ENCODE measurements at places on chromosomes 11 and 22.

DNA sequence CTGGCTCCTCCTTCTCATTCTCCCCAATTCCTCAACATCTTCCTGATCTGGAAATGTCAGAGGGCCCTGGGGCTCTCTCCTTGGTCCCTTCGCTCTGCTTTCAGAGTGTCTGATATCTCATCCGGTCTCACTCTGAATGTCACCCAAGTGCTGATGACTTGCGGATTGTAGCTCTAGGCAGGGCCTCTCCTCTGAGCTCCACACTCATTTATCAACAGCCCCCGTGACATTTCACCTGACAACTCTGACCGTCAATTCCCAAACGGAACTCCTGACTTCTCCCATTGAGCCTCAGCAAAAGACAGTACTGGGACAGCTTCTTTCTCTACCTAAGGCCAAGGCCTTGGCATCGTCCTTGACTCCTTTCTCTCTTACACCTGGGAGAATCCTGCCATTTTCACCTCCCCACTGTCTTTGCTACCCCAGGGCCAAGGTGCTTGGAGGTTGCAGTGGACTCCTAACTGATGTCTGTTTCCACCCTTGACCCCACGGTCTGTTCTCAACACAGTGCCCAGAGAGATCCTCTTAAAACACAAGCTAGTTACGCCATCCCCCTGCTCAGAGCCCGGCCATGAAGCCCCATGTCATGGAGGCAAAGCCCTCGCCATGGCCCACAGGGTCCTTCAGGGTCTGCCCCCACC is 57.5 kb upstream of the THY1 start:
- DNase-seq: no peak

DNA sequence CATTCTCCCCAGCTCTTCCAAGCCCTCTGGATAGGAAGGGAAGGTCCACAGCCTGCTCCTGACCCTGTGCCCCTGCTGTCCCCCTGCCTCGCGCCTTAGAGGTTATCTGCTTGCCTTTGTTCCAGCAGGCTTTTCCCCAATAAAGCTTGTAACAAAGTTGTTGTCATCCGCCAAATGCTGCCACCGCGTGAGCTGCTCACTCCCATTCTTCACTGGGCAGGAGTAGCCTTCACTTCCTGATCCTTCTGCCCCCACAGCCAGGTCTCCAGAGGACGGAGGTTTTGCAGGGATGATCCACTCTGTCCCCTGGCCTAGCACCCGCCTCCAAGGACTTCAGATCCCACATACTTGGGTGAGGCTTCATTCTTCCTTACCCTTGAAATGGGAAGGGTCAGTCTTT is 94.0 kb upstream of the RASSF10 start:
- DNase-seq: no peak

GRCh38 chr11:76663486-76663810 is 7.1 kb downstream of the LRRC32 start:
- no peak for DNase-seq

DNA sequence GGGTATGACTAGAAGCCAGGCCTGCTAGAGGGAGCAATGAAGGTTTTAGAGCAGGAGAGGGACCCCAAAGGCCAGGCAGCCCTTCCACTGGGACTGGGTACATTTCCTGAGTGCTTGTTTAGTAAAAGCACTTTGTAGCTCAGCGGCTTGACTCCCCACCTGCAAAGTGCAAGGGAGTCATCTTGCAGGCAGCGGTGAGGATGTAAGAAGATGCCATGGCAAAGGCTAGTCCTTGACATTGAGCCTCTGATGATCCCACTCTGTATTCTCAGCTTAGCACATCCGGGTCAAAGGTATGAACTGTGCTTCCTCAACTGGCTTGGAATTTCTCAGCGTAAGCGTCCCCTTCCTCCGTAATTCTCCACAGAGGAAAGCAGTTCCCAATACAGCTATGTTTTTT is 3.1 kb upstream of the UBE2L3 start:
- no peak for DNase-seq

GRCh38 chr11:2975594-2975993 is 16.5 kb downstream of the NAP1L4 start:
- DNase-seq: no peak

GRCh38 chr11:120198787-120199469 is 11.9 kb upstream of the OAF start:
- no peak for DNase-seq

- DNase-seq: no peak
Measured at GRCh38 chr11:76604626-76605241, 65.8 kb downstream of the LRRC32 start.

GRCh38 chr11:87136236-87136635 is 98.5 kb downstream of the TMEM135 start:
- no peak for DNase-seq

- no peak for DNase-seq
Measured at GRCh38 chr11:65852508-65853245, 5.3 kb downstream of the CFL1 start.

DNA sequence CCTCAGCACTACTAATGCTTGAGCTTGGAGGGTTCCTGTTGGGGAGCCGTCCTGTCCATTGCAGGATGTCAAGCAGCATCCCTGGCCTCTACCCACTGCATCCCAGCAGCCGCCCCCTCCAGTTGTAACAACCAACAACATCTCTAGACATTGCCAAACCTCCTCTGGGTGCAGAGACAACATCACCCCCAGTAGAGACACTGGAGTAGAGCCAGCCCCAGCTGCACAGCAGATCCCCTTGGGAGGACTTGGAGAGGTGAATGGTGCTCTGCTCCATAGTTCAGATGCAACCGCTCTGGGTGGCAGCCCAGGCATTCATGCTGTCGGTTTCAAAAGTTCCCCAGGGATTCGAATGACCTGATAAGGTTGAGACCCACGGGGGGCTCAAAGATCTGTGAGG is 259.0 kb downstream of the MN1 start:
- no peak for DNase-seq

DNA sequence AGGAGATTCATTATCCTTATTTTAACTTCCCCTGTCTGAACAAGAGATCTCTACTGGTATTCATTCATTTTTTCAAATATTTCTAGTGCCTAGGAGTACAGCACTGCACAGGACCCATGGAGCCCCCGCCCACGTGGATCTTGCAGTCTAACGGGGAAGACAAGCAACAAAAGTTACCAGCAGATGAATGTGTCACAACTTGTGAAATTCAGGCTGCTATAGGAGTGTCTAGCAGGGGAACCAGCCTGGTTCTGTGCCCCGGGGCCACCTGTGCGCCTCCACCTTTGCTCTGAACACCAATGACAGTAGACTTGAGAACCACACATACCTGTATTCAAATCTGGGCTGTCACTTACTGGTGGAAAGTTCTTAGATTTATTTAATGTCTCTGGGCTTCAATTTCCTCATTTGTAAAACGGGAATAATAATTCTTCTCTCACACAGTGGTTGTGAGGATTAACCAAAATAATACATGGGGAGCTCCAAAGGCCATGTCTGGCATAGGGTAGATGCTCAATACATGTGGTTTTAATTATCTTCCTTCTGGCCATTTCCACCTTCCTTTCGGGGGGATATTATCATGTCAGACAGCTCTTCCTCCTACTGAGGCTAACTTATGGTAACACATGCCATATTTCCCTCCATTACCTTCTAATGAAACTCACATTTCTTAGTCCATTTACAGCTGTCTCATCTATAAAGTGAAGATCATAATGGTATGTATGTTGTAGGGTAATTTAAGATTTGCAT is 17.8 kb downstream of the POU2AF1 start:
- DNase-seq: no peak

GRCh38 chr11:118521892-118522311 is 5.4 kb upstream of the TTC36 start:
- DNase-seq: no peak

DNA sequence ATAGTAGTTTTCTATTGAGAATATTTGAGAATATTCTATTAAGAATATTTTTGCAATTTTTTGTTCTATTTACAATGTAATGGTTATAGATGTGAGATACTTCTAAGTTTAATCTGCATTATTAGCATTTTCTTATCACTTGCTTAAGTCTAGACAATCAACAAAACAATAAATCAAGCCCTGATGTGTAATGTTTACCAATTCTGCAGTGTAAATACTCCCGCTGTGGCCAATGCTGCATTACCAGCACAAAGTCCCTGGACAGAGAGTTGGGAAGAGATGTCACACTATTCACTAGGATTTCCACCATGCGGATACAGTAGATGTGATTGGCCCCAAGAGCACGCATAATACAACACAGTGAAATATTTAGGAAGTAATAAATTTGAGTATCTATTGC is 47.6 kb upstream of the GCAT start:
- no peak for DNase-seq

- no peak for DNase-seq
Measured at GRCh38 chr11:116557282-116557681, 215.5 kb downstream of the BUD13 start.

DNA sequence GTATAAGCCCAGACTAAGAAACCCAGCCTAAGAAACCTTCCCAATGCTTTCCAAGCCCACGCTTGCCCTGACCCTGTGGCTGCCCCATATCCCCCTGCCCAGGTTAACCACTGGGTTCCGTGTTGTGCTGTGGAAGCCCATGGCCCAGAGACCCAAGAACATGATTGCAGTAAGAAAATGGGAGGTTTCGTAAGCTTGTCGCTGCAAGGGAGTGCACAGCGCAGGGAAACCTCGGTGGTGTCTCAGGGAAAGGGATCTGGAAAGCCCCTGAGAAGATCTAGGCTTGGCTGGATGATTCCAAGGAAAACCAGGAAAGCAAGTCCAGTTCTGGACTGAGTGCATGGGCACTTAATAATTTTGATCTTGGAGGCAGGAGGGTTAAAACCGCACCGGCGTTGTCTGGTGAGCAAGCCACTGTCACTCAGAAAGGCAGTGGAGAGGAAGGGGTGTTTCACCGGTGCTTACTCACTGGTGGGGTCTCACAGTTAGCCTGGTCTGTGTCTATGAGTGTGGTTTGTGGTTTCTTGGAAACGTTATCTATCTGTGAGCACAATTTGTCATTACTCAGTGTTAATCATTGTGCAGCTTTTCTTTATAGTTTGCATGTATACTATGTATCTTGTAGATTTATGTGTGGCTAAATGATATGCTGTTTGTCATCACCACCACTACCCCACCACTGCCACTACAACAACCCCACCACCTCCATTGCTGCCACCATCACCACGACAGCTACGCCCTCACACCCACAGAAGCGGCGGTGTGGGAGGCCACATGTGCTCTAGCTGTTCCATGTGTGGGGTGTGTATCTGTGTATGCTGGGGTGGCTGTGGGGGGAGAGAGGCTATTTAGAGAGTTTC is 53.3 kb upstream of the PRDM11 start:
- no peak for DNase-seq

DNA sequence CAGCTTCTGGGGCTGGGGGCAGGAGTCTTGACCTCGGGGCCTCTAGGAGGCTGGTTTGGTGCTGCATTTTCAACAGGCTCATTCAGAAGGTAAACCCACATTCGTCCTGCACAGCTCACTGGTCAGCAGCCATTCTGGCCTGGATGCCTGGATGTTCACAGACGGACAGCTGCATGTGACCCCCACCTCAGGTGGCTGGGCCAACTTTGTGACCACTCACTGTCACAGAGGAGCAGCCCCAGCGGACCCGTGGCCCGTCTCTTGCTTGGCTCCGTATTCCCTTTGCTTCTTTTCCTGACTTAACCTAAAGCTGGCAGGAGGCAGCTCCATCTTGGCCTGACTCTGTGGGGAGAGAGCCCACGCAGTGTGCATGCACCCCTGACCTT is 8.2 kb downstream of the DGCR8 start:
- DNase-seq: no peak
